ENCODE measurements at places on chromosomes 12 and 14. TPM values are rescaled to one million over a fixed set of nuclear protein-coding genes. Genes with fewer than 3 reads are reported as not detected.

DNA sequence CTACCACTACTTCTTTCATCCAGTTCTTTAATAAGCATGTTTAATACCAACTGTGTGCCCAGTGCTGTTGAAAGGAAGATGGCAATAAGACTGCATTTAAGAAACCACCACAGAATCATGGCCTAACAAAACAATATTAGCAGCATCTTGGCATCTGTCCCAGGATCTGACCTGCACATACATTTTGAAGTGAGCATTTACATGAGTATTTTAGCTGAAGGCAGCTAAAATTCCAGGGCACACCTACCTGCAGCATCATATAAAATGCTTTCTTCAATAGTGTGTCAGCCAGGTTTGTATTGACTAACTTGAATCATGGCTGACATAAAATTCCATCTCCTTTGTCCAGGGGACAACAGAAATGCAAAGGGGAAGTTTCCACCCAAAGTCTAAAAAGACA, 65.0 kb upstream of the ARHGAP5 start:
- DNase-seq: no peak

DNA sequence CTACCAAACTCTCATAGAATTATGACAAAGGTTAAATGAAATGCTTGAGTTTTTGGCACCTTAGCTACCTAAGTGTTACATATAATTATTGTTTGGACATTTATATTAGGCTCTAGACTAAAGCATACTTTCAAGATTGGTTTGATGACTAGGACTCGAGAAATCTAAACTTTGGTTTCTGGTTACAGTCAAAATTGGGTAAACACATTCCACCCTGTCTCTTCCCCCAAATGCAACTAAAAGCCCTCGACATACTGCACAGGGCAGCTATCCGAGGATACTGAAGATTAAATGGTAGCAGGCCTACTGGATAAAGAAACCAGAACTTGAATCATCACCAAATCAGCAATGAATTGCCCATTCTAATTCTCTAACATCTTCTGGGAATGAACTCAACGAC, 369.1 kb downstream of the PRKD1 start:
- no peak for DNase-seq

GRCh38 chr12:120283318-120283717, 8.4 kb downstream of the RNU4-2 start:
- no peak for DNase-seq

DNA sequence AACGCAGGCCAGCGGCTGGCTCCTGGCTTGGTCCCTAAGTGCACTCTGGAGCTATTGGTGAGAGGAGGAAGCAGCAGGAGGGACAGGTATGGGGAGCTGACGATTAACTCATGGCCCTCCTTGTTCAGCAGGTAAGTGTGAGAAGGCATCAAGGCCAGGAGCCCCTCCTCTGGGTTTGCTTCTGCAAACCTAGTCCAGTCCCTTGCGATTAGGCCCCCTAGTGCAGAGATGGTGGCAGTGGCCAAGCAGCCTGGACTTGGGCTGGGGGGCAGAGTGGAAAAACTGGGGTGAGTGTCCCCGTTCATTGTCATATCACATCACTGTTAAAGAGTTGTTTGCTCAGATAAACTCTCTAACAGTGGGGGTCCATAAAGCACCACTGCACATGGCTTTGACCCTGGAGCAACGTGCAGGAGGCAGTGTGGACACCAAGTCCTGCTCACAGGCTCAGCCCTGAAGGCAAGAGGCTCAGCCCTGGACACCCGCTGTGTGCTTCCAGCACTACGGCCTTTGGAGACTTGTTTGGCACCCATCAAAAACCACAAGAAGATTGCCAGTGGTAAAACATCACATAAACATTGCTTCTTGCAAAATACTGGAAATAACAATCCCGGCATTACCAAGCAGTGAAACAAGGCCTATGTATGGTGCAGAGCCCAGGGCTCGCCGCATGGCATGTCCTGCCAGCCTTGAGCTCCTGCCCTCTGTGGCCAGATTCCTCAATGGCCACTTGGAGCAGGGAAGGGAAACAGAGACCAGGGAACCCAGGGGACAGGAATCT, 184.3 kb upstream of the RTL1 start:
- no peak for DNase-seq

DNA sequence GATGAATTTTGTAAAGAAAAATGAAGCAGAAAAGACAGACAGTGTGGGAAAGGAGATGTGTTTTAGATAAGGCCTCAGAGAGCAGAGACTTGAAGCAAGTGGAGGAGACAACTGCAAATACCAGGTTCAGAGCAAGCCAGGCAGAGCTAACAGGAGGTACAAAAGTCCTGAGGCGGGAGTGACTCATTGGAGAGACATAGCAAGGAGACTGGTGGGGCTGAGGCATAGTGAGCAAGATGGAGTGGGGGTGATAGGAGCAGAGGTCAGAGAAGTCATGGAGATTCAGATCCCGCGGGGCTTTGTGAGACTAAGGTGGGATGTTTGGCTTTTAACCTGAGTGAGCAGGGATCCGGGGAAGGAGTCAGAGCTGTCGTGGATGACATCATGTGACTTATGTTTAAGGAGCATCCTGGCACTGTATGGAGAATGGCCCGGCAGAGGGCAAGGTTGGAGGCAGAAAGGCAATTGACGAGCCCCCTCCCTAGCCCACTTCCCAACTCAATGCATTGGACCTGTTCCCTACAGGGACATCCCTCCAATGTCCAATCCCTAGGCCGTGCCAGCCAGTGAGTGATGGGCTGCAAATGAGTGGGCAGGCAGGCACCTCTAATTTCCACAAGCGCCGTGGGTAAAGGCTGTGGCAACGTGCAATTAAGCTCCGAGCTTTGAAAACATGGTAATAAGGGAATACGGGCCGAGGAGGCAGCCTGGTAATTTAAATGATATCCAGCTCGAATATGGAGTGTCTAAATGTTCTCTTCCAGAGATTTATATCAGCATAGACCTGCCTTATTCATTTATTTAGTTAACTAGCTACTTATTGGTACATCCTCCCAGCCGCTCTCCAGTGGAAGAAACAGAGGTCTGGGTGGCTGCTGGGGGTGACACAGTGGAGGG, 206.8 kb upstream of the LHX5 start:
- no peak for DNase-seq

Gene SMCO2
- polyA plus RNA-seq: 0.09 TPM
